ENCODE measurements at places on chromosomes 5 and 9.

- no peak for DNase-seq
These were observed 9.1 kb downstream of the SLC22A5 start for GRCh38 chr5:132378580-132378979.

DNA sequence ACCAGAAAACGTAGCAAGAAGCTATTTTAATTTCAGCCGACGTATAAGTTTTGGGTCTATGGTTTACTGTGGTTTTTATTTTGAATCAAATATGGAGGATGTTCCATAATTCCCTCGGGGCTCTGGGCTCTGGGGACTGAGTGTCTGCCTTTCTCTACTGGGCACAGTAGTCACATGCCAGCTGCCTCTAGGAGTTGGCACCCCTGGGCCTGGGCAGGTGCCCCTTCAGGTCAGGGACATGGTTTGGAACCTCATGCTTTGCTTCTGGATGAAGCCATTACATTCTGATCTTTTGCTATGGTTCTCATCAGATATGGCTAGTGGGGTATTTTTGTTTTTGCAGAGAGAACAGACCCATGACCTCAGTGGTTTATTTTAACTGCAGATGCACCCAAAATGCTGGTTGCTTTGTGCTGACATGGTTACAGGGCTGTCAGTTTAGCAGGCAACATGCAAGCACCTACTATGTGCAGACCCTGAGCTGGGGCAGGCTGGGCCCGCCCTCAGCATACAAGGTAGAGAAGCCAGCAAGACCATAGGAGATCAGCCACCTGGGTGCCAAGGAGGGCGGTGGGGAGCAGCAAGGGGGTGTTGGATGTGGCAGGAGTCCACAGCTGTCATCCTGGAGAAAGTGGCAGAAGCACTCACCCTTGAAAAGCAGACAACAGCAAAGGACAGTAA lies 54.5 kb upstream of the PSD2 start:
- DNase-seq: no peak

DNA sequence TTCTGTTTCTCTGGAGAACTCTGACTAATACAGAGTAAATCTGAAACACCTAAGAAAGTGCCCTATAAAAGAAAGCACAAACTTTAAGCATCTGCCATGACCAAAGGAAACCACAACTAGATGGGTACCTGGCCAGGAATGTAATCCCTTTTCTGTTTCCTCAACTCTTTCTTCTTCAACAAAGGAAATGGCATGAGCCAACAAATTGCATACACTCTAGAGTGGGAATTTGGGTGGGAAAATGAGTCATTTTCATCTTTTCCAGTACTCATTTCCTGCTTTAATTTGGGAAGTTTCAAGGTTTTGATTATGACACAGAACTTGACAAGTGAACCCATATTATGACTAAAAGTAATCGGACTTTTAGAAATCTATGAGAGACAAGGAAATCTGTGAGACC lies 349.2 kb upstream of the RORB start:
- DNase-seq: no peak

DNA sequence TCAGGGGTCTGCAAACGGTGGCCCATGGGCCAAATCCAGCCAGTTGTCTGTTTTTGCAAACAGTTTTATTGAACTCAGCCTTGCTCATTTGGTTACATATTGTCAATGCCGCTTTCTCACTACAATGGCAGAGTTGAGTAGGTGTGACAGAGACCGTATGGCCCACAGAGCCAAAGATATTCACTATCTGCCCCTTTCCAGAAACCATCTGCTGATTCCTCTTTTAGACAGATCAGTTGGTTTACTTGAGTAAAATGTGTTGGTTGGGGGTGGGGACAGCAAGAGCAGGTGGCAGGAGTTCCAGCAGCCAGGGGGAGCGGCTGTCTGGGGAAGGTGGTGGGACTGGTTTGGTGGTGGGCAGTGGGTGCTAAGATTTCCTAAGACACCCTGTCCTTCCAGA lies 54.8 kb downstream of the COL27A1 start:
- no peak for DNase-seq

DNA sequence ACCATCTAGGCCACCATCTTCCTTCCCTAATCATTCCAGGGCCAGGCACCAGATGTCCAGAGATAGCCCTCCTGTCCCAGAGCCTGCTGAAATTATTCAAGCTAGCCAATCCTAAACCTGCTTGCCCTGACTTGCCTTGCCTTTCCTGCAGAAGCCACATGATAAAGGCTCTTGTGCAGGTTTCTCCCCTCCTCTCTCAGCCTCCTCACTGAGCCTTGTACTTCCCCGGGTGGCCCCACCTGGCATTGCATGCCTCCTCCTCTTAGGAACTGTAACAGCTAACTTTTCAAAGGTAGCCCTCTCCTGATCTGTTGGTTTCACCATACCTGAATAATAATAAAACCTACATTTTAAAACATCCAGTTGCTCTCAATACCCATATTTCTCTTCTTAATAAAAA lies 42.6 kb downstream of the DIRAS2 start:
- DNase-seq: no peak
